Activated CD8-positive, alpha-beta T cell treated with anti-CD3 and anti-CD28 coated beads for 36 hours (primary cell): ENCODE measurements at places on chromosomes 5 and 9. TPM values are rescaled to one million over a fixed set of nuclear protein-coding genes. Genes with fewer than 3 reads are reported as not detected.

TLR4 gene
- total RNA-seq = not detected

DNA sequence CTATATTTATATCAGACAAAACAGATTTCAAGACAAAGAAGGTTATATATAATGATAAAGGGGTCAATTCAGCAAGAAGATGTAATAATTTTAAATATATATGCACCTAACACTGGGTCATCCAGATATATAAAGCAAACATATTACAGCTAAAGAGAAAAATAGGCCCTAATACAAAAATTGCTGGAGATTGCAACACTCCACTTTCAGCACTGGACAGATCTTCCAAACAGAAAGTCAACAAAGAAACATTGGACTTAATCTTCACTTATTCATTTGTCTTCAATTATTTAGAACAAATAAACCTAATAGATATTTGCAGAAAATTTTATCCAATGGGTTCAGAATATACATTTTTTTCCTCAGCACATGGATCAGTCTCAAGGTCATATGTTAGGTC is 45.8 kb downstream of the MEIKIN start:
- DNase-seq = no peak

GFI1B gene
- not detected for total RNA-seq

DNA sequence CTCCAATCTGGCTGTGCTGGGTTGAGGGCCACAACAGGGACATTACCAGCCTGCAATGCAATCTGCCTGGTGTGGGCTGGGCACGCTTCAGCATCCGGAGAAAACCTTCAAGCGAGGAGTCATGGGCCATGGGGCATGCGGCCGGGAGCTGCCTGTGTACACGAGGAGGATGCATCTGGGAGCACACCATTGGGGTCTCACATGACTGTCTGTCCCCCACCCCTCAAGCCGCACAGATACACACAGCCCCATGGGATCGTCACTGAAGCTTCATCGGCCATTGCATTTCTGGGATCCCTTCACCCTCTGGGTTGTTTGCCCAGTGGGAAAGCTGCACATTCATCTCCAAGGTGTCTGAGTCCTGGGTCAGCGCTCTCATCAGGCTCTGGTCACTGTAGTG is 9.9 kb downstream of the LCN1 start:
- DNase-seq = no peak

GKAP1 gene
- total RNA-seq = 4.4 TPM

DNA sequence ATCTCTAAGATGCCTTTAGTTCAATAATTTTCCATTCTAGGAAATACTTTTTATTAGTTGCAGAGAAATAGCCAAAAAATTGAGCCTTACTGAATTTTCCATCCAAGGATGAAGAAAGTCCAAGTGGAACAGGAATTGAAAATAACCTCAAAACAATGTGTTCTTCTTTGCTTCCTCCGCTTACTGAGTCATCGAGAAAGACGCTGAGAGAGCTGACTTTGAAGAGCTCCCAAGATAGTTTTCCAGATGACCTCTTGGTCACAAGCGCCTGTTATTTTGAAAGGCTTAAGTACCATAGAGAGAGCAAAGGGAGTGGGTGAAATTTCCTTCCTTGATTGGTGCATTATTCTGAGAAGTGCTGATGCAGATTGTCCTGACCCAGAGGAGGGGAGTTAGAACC is 253.5 kb upstream of the ATP10B start:
- no peak for DNase-seq

DNA sequence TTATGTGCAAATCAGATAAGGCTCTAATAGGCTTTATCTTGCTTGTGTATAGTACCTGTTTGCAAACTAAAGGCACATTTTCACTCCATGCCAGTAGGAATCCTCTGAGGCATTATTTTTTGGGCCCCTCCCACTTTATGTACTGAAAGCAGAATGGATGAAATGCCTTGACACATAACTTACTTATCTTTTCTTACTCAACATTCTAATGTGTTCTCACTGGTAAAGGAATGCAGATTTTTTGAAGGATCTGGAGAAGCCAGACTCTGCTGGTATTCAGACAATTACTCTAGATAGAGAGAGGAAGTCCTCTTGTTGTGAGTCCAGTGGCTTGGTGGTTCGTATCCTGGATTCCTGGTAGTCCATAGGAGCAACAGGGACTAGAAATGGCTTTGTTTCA is 336.7 kb downstream of the CCDC171 start:
- DNase-seq = no peak

DNA sequence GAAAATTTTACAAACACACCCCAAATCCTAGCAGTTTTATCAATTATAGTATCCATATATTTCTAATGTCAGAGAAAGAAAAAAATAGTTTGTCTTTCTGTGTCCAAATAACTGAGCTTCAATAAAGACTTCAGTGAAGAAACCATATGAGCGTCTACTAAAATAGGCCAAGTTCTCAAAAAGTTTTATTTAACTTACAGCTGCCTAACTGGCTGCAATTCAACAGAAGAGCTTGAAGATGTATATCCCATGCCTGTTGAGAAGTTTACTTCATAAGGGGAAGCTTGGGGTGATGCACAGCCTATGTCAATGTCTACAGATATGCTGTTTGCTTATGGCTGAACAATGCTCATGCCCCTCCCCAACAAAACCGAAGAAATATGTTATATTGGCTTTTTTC is 43.7 kb upstream of the ELOVL7 start:
- DNase-seq = no peak

- no peak for DNase-seq
Observed at GRCh38 chr5:167912941-167913665, 378.3 kb upstream of the WWC1 start.

C5orf58 gene
- total RNA-seq = not detected

LYRM7 gene
- total RNA-seq = 24.0 TPM

- DNase-seq = no peak
Observed at GRCh38 chr9:32875242-32875641, 91.9 kb downstream of the TMEM215 start.

DNA sequence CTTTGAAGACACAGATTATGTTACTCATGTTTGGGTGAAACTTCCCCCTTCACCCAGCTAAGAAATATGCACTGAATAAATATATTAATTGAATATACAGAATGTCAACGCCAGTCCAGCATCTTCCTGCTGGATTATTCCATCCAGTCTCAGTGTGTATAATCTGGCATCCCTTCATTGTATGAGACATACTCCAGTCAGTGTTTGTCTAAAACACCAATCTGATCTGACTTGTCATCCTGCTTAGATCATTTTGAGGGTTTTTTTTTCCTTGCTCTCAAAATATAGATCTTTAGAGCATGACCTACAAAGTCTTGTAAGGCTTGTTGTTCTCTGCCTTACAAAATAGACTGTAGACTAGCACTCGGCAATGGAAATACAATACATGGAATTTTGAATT is 195.1 kb downstream of the SMARCA2 start:
- DNase-seq = no peak

GRCh38 chr5:92371889-92372235 is 988.7 kb upstream of the ARRDC3 start:
- DNase-seq = no peak

- DNase-seq = peak; percentile 81
Observed at GRCh38 chr5:107486489-107486888, 184.2 kb downstream of the EFNA5 start.

SH2D3C gene
- 30.3 TPM for total RNA-seq

GRCh38 chr9:124110307-124110915 is 98.8 kb downstream of the LHX2 start:
- DNase-seq = peak; percentile 72

- no peak for DNase-seq
Observed at GRCh38 chr5:151541571-151541970, 49.6 kb downstream of the FAT2 start.

SNCAIP gene
- total RNA-seq = not detected

SLC25A2 gene
- total RNA-seq = 0.25 TPM

DNA sequence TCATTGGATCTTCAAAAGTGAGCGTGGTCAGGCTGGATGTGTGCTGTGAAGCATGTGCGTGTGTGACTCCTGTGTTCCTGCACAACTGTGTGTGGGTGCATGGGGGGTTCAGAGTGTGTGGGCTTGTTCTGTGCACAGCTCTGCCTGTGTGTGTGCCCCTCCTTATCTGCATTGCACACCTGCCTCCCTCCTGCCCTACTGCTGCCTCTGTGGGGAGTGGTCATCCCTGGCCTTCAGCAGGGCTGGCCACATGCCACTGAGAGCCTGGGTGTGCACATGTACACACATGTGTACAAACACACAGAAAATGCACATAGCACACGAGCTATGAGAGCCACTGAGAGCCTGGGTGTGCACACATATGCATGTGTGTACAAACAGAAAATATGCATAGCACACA is 92.1 kb downstream of the CACNA1B start:
- no peak for DNase-seq

DNA sequence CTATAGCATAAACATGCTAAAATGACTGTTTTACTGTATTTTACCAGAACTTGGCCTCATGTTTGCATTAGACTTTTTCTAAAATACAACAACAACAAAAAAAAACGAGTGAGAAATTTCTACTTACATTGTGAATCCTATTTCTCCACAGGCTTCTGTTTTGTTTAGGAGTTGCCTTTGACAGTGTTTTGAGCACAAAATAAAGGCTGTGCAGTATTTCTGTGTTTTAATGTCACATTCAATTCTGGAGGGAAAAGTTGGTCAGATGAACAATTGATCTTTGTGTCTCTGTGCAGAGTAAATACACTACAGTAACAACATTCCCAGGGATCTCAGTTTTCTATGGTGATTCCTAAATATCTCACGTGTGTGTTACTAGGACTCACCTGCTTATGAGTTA is 131.1 kb downstream of the GPBP1 start:
- no peak for DNase-seq

GRCh38 chr9:3401221-3401954 is 124.4 kb downstream of the RFX3 start:
- DNase-seq = no peak

DNA sequence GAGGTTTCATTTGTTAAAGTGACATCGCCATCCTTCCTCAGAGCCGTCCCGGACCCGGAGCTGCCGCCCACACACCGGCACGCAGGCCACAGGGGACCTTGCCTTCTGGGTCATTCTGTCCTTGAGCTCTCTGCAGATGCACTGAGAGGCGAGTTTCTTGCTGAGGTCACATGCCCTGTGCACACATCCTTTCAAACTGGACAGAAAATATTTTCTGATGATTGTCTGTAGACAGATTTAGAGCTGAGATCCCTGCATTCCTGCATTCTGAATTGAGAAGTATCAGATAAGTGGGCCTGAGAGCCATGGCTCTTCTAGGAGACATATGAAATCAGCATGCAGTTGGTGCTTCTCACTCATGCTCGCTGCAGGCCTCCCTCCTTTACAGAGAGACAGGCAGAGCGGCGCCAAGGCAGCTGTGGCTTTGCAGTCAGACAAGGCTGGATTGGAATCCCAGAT is 25.4 kb downstream of the BOD1 start:
- no peak for DNase-seq

MZB1 gene
- total RNA-seq = 14.4 TPM

ATG12 gene
- 37.2 TPM for total RNA-seq

- DNase-seq = no peak
Observed at GRCh38 chr9:94855903-94856302, 129.4 kb downstream of the AOPEP start.

GALNT12 gene
- total RNA-seq = 12.8 TPM

DNA sequence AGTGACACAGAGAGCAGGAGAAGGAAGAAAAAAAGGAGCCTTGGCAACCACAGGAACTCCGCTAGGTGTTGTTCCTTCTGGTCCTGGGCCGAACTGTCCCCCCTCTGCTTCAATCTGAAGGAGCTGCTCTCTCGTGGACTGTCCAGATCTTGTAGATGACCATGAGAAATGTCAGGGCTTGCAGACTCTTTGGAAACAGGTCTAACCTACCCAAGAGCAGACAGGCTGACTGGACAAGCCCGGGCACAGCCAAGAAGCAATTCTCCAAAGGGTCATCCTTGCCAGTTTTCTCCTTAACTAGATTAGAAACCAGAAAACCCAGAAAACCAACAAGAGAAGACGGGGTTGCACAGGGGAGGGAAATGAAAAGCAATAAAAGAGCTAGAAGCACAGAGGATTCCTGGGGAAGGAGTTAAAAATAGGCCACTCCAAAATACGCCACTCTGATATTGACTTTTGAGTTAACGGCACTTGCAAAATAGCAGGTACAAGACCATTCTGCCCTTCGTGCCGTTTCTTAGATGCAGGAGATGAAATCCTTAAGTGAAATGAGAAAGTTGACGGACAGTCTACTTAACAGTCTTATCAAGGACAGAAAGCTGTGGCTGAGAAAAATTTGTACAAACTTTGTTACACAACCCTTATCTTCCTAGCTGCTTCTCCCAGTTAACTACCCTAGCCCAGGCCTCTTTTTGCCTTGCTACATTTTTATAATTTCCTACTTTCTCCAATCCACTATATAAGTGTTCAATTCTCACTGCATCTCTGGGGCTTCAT is 5.8 kb downstream of the GCNT4 start:
- DNase-seq = no peak

- no peak for DNase-seq
Observed at GRCh38 chr5:141560151-141560550, 58.6 kb downstream of the DIAPH1 start.

- DNase-seq = no peak
Observed at GRCh38 chr9:111178331-111179055, 140.2 kb upstream of the LPAR1 start.

- no peak for DNase-seq
Observed at GRCh38 chr5:65867542-65868195, 58.7 kb upstream of the ERBIN start.

- DNase-seq = no peak
Observed at GRCh38 chr5:95746722-95747679, 15.9 kb downstream of the RHOBTB3 start.

UGT3A1 gene
- not detected for total RNA-seq

GRCh38 chr9:134980516-134980915 is 62.8 kb upstream of the FCN1 start:
- DNase-seq = no peak

GRCh38 chr9:5843794-5844471 is 11.0 kb upstream of the ERMP1 start:
- DNase-seq = peak; percentile 16

TEX48 gene
- 0.65 TPM for total RNA-seq

ADAMTSL1 gene
- not detected for total RNA-seq

- DNase-seq = no peak
Observed at GRCh38 chr5:125668884-125669283, 754.3 kb upstream of the GRAMD2B start.

DNA sequence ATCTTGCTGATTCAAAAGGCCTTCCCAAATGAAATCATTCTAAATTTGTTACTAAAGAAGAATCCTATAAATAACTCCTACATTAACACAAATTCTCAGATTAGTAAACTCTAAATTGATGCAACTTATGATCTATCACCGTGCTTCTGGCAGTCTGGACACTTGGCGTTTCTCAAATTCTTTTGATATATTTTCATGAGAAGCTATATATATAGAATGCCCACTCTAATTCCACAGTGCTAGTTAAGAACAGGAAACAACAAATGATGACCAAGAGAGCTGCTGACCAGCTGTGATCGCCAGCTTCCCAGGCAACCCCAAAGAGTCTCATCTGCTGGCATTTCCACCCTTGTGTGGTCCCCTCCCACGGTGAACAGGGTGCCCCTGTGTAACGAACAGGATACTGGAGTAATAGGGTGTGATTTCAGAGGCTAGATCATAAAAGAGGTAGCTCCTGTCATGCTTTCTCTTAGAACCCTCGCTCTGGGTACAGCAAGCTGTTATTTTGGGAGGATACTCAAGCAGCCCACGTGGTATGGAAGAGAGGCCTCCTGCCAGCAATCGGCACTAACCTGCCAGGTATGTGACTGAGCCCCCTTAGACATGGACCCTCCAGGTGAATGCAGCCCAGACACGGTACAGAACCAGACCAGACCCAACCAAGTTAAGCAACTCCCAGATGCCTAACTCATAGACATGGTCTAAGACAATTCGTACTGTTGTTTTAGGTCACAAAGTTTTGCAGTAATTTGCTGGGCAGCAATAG is 64.7 kb downstream of the CDC14B start:
- DNase-seq = no peak

CFAP77 gene
- total RNA-seq = not detected
